ENCODE measurements at places on chromosomes 3 and 15. TPM values are rescaled to one million over a fixed set of nuclear protein-coding genes. Genes with fewer than 3 reads are reported as not detected.

DNA sequence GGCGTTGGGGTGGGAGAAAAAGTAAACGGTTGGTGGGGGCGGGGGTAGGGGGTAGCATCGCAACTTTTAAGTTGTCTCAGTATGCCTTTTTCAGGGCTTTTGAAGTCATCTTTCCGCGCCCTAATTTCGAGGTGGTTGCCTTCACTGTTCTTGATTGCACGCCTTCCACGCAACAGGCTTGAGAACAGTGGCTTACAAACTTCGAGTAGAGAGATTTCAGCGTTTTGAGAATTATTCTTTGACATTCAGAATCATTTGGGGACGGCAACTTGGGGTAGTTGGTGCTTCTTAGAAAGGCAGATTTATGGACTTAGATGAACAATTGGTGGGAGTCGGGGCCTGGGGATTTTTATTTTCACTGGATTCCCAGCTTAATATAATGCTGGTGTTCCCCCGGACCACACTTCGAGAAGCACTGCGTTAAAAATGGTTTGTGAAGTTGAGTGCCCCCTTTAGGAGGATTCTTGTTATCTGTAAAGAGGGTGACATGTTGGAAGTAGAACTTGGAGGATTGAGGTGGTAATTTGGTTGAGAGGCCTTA is 880 bp downstream of the PPP4R2 start:
- DNase-seq: peak; percentile 68

- DNase-seq: no peak
Observed at GRCh38 chr3:44734646-44735168, 5.3 kb downstream of the ZNF501 start.

DNA sequence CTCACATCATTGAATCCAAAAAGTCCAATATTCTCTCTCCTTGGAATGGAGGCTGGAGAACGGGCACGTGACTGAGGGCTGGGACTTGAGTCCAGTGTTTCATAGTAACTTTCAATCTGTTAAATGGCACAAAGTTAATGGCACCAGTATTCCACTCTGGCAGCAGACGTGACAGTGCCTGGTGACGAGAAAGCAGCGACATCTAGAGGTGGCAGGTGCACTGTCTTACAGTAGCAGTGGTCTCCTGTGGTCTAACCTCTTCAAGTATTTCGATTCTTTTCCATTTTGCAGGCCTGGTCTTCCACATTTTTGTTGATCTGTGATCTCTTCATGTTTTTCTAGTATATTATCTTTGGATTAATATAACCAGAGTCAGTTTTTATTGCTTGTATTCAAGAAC is 107.1 kb downstream of the OXSM start:
- DNase-seq: peak; percentile 69

The RPS17 gene
- total RNA-seq: 2,156 TPM

The SKOR1 gene
- total RNA-seq: 0.35 TPM

Measured in PC-3 (cell line).